G401 (cell line): ENCODE measurements at places on chromosomes 6 and 20. TPM values are rescaled to one million over a fixed set of nuclear protein-coding genes. Genes with fewer than 3 reads are reported as not detected.

- DNase-seq, result peak; percentile 88
Measured at GRCh38 chr6:122839472-122839871, 50.4 kb downstream of the SMPDL3A start.

GRCh38 chr6:156517088-156517487, 260.1 kb upstream of the ARID1B start:
- no peak for DNase-seq

DNA sequence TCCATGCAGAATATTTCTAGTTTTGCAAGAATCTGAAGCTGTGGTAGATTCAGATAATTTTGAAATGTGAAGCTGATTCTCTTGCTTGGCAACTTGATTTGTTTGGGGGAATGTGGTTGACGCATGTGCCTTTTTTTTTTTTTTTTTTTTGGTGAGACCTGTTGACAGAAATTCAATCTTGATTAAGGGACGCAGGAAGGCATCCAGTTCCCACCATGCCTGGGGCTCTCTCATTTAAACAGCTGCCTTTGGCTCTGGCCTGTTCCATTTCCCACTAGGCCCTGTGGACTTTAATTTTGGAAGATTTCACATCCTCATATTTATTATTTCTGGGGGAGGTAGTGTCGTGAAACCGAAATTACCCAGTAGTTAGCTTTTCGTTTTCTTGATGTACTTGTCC, 8.6 kb downstream of the TPX2 start:
- DNase-seq, result no peak

MAS1 gene
- not detected in 2 replicates for total RNA-seq

GRCh38 chr6:9699888-9700287, 715.0 kb downstream of the TFAP2A start:
- no peak for DNase-seq

CST3 gene
- 26.7 and 56.5 TPM in 2 replicates for total RNA-seq

PTCRA gene
- total RNA-seq, result not detected in 2 replicates

DNA sequence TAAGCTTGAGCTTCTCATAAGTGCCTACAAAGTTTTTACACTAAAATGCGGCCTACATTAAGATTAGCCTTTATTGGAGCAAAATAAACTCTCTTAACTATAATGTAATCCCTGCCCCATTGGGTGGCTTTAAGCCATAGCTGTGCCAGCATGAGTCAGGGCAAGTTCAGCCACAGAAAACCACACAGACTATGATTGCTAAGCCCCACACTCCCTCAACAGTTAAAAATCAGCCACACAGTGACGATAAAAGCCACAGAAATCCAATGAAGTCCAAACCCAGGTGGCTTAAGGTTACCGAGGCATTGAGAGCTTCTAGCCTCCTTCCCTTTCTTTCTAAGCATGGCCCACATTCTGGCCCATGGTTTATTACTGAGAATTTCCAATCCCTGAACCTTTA, 61.6 kb downstream of the GRM1 start:
- DNase-seq, result no peak

NHLRC1 gene
- not detected in 2 replicates for total RNA-seq

DNA sequence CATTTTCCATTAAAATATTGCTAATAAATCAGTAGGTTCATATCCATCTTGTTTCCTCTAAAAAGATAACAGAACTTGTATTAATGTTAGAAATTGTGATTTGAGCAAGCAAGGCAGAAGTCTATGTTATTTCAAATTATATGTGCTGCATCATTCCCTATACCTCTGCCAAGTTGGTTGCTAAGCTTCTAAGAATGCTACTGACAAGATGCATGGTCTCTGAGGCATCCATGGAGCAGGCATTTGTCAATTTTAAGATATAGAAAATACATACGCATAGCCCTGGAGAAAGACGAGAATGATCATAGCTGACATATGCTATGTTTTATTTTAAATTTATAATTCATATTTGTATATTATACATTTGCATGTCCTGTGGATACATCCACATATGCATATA, 168.3 kb upstream of the THEMIS start:
- no peak for DNase-seq

- DNase-seq, result peak; percentile 74
Measured at GRCh38 chr20:53939572-53940359, 130.6 kb downstream of the BCAS1 start.

DNA sequence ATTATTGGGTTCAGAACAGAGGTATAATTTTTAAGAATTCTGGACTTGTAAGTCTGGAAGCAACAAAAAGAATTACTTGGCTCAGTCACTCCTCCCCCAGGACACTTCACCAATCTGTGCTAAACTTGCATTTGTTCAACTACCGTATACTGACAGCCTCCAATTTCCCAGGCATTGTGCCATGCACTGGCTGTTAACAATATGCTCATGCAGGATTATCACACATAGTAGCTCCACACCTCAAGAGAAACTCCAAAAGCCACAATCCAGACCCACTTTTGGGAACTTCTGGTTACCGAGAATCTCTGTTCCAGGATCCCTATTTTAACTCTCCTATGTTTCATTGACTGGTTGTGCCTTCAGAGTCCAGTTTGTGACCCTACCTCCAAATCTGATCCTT, 7.7 kb downstream of the ADGRF1 start:
- DNase-seq, result peak; percentile 89

DNA sequence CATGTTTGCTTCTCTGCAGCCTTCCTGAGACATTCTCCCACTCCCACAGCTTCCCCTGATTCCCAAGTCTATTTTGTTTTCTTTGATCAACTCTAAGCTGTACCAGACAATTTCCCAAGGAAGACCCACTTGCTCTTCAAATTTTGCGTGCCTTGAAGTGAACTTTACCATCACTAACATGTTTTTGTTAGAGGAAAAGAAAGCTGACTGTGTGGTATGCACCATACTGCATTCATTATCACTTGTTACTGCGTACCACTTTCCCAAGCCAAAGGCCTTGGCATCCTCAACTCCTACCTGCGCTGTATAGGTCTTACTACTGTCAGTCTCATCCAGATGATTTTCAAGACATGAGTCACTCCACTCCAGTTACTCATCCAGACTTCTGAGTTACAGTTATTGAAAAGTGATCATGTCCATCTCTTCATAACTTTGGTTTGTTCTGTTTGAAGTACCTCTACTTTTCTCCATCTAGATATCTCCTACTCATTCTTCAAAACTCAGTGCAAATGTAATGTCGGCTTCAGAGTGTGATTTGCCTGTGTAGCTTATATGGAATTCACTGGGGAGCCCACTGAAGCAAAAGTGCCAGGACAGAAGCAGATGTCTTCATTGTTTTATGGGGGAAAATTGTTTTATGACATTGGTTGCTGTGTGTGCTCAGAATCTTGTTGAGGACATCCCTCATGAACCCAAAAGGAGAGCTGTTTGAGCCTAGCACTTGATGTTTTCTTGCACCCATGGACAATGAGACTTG, 5.2 kb downstream of the RPS12 start:
- peak; percentile 17 for DNase-seq

BAK1 gene
- total RNA-seq, result 200 and 209 TPM in 2 replicates

DNA sequence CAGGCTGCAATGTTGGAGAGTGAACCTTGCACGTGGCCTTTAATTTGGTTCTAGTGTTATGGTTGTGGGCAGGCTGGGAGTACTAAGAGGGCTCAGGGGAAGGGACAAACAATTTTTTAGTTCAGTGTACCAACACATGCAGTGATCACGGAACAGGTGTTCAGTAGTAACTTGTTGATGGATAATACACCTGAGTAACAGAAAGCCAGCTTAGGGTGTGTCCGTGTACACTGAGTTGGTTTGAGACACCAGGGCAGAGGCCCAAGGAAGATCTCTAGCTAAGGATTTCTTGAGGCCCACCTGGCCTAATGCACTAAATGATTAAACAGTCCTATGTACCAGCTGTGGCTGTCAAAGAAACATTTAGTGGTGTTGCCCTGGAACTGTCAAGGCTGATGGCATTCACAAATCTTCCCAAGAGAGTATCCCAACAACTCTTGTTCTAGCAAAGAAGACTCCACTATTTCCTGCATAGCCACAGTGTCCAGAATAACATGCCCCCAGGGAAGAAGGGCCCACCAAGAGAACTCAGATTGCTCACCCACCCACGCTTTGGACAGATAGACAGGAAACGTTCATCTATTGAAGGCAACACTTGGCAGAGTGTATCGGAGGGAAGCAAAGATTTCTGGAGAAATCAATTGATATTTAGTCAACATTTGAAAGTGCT, 60.0 kb downstream of the CD83 start:
- DNase-seq, result no peak

DNA sequence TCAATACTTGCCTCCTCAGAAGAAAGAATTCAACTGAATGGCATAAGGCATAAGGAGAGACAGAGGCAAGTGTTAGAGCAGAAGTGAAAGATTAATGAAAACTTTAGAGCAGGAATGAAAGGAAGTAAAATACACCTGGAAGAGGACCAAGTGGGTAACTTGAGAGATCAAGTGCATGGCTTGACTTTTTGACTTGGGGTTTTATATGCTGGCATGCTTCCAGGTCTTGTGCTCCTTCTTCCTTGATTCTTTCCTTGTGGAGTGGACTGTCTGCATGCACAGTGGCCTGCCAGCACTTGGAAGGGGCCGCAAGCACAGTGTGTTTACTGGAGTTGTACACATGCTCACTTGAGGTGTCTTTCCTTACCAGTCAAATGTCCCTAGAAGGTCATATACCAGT, 222.1 kb upstream of the UFL1 start:
- DNase-seq, result no peak

- DNase-seq, result no peak
Measured at GRCh38 chr20:11301699-11302098, 616.0 kb upstream of the BTBD3 start.

MDFI gene
- total RNA-seq, result 0.18 TPM in 1 of 2 replicates, not detected in the other

DNA sequence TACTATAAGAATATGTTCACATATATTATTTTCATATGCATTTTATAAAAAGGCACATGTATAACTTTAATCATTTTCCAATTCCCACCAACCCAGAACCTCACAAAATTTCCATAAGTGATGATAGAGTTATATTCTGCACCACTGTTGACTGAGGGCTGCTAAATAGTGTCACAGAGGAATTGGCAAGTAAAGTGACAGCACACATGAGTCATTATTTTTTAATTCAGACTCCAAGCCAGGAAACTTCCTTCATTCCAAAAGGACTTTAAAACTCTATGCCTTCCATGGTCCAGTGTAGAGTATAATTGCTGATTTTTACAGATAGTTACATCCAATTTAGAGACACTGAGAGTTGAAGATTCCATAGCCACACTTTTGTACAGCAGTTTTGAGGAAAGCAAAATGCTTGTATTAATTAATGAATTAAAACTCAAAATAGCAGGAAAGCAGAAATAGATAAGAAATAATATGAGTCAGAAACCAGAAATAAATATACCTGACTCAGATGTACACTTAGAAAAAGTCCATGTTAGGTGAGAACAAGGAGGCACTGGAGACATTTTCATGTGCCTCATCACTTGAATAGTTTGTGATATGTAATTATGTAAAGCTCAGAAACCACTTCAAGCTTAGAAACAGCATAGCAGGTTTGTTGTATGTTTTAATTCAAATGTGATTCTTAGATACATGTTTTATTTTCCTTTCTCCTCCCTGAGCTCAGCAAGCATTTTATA, 425.2 kb upstream of the OPRM1 start:
- DNase-seq, result no peak

DNA sequence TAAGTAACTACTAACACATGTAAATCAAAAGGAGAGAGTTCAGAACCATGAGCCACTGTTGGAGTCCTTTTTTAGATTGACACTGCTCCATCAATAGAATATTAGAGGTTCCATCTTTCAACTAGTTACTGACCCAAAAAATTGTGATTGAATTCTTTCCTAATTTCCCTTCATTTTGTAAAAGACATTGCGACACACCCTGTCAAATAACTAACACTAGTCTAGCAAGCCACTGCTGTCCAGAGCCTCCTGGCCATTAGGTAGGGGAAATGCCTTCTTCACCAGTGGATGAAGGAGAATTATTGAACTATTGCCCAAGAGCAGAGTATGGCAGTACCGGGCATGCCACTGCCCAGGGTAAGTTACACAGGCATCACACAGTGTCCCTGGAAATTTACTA, 282.3 kb downstream of the FOXA2 start:
- no peak for DNase-seq

KCNK15 gene
- 17.9 TPM in 2 replicates for total RNA-seq

KIF6 gene
- total RNA-seq, result 0.20 and 0.62 TPM in 2 replicates

GRCh38 chr6:82761674-82762345, 303.8 kb downstream of the UBE3D start:
- no peak for DNase-seq

ERGIC3 gene
- total RNA-seq, result 344 and 371 TPM in 2 replicates

GRCh38 chr6:44471271-44471981, 83.9 kb downstream of the CDC5L start:
- no peak for DNase-seq

DEFB127 gene
- not detected in 2 replicates for total RNA-seq

DNA sequence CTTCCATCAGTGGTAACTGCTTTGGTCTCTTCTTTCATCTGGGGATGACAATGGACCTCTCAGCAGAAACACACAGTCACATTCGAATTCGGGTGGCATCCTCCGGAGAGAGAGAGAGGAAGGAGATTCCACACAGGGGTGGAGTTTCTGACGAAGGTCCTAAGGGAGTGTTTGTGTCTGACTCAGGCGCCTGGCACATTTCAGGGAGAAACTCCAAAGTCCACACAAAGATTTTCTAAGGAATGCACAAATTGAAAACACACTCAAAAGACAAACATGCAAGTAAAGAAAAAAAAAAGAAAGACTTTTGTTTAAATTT, 6.1 kb downstream of the EDN1 start:
- DNase-seq, result no peak

DNA sequence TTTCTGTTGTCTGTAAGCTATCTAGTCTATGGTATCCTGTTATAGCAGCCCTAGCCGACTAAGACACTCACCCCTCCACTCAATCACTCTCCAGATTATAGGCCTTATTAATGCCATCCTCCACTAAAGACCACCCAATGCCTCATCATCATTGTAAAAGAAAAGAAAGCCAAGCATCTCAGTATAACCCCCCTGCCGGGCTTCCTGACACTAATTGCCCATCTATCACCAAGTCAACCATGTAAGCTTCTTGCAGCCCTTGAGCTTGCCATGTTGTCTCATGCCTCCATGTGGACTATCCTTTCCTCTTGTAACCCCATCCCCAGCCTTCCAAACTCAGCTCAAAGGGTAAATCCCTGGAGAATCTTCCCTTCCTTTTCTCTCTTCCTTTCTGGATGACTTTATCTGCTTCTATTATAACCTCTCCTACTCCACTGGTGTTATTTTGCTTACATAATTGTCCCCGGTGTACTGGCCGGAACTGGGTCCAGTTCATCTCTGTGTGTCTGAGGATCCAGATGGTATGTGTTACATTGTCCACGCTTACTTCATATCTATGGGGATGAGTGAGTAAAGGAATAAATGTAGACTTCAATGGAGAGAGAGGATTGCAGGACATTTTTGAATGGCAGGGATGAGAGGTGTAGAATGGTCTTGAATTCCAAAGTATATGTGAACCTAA, 202.9 kb upstream of the SOX4 start:
- DNase-seq, result no peak

FAM50B gene
- not detected in 2 replicates for total RNA-seq
